ENCODE measurements at places on chromosomes 6 and 20. TPM values are rescaled to one million over a fixed set of nuclear protein-coding genes. Genes with fewer than 3 reads are reported as not detected.

The HLA-DMA gene
- 3.4 TPM for total RNA-seq

The ZNF334 gene
- total RNA-seq, result not detected

The NRN1 gene
- total RNA-seq, result 1.0 TPM

The HCRTR2 gene
- not detected for total RNA-seq

The TFAP2D gene
- not detected for total RNA-seq

The PTCRA gene
- not detected for total RNA-seq

The OSTM1 gene
- total RNA-seq, result 11.9 TPM

The GLP1R gene
- not detected for total RNA-seq

The BTNL2 gene
- total RNA-seq, result not detected

The SCUBE3 gene
- total RNA-seq, result 0.07 TPM

The ADGB gene
- not detected for total RNA-seq

The CYP24A1 gene
- 275 TPM for total RNA-seq

The TSHZ2 gene
- not detected for total RNA-seq

The BIRC7 gene
- 0.99 TPM for total RNA-seq

The STX11 gene
- 2.6 TPM for total RNA-seq

The RIMS1 gene
- total RNA-seq, result not detected

The WFDC5 gene
- total RNA-seq, result not detected

The TRDN gene
- not detected for total RNA-seq

The NEURL2 gene
- 1.2 TPM for total RNA-seq

The TTI1 gene
- total RNA-seq, result 21.6 TPM

The CEP57L1 gene
- 7.6 TPM for total RNA-seq

The TCFL5 gene
- total RNA-seq, result 5.6 TPM

The NKX2-2 gene
- not detected for total RNA-seq

The GNAS-AS1 gene
- not detected for total RNA-seq

The HSPA12B gene
- 0.59 TPM for total RNA-seq

The SIRPB1 gene
- total RNA-seq, result 0.84 TPM

The CALHM4 gene
- not detected for total RNA-seq

The BTN2A1 gene
- total RNA-seq, result 20.7 TPM

The DCDC2 gene
- 2.0 TPM for total RNA-seq

The MYLK4 gene
- 0.15 TPM for total RNA-seq

The SIRPD gene
- not detected for total RNA-seq

The CPNE1 gene
- 230 TPM for total RNA-seq

The PEX7 gene
- total RNA-seq, result 4.4 TPM

The BTBD9 gene
- total RNA-seq, result 1.8 TPM

The BRD2 gene
- 133 TPM for total RNA-seq

The KCNQ5 gene
- total RNA-seq, result 1.2 TPM

The TMEM170B gene
- total RNA-seq, result 0.86 TPM

The NRSN2 gene
- 44.0 TPM for total RNA-seq

The TULP1 gene
- total RNA-seq, result not detected

The KCNS1 gene
- total RNA-seq, result not detected

The CRISP2 gene
- not detected for total RNA-seq

The HLA-DQB1 gene
- not detected for total RNA-seq

The FOXA2 gene
- 13.0 TPM for total RNA-seq

The CD109 gene
- total RNA-seq, result 25.3 TPM

The FAM184A gene
- total RNA-seq, result not detected

The COL19A1 gene
- not detected for total RNA-seq

The PRDM1 gene
- total RNA-seq, result 5.9 TPM

The HAO1 gene
- not detected for total RNA-seq

Data from A549 treated with ZK216348 at 1 μM for 4 hours (cell line).